ENCODE measurements at places on chromosomes 11 and 22.
A peak's percentile ranks its signal among the peaks of the same experiment; 100 is the strongest.

DNA sequence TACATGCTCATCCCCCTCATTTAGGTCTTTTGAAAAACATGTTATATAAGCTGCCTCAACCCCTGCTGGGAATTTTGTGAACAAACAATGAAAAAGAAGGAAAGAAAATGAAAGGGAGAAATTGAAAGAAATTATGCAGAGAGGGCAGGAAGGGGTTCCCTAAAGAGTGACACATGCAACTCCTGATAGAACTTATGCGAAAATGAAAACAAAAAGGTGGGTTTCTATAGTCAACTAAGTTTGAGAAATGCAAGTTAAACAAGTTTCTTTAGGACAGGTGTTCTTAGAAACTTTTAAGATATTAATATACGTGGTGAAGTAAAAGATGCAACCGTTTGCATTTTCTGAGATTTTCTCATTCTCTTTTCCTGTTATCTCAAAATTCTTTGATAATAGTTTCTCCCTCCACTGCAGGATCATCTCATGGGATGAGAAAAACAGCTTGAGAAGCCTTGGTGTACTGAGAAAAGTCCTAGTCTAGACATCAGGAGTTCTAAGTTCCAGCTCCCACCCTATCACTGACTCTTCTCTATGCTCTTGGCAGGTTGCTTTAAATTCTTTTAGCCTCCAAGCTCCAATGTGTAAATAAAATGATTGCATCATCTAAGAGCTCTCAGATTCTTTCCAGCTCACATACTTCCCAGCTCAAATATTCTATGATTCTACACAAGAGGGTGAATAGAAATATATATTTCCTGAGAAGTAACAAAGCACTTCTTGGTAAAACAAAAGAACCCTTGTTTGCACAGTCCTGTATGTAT is 109.2 kb downstream of the FAM76B start:
- DNase-seq: no peak

GRCh38 chr11:77151804-77152509 is 23.9 kb downstream of the MYO7A start:
- no peak for DNase-seq

DNA sequence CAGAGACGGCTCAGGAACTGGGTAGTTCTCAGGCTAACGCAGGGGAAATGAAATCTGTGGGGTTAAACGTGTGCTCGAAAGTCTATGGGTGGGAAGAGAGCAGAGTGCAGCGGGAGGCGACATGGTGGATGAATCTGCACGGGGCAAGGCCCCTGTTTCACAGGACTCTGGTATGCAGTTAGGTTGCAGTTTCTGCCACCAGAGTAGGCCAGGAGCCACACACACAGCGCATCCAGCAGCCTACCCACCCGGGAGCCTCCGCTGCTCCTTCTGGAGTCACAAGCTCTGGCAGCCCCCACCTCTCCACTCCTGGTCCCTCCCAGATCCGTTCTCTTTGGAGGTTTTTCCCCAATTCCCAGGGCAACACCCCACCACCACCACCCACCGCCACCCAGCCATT is 27.0 kb downstream of the SPATA19 start:
- no peak for DNase-seq

DNA sequence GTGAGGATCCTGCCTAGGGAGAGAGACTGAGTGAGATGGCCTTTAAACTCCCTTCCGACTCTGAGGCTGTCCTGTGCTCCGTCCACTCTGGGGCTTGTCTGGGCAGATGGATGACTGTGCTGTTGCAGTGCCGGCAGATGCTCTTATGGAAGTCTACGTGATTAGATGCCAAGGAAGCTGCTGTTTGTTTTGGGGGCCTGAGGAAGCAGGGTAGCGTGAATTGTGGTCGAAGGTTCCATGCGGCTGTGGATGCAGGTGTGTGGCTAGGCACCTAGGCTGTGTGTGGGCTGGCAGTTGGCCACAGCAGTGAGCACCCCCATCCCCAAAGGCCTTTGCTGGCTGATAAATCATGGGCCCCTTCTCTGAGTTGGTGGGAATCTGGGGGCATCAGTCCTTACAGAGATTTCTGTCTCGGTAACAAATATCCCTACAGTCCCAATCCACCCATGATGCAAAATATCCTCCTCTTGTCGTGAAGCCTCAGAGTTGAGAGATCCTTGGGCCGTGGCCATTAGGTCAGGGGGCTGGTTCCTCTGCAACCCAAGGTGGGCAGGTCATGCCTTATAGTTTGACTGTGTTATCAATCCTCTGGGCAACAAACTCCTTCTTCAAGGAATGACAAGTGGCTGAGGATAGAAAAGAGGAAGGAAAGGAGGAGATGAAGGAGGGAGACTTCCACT is 31.2 kb downstream of the AMPD3 start:
- no peak for DNase-seq

DNA sequence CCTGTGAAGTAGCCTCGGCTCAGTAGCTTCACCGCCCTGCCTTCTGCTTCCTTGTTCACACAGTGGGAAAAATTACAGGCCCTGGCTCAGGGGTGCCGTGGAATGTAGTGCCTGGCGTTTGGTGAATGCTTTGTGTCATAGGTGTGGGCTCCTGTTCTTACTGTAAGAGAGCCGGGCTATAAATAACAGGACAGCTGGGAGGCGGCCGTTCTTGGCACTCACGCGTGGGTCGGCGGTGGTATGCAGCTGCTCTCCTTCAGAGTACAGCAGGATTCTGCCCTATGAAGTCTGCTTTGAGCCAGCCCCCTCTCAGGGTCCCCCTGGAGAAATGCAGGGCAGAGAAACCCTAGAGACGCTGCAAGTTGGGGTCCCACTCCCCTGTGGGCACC is 84.2 kb downstream of the CTTN start:
- DNase-seq: no peak

GRCh38 chr22:42803389-42803788 is 53.7 kb downstream of the ARFGAP3 start:
- DNase-seq: peak; percentile 57

- no peak for DNase-seq
Observed at GRCh38 chr22:47928631-47929030, 1166.2 kb downstream of the TBC1D22A start.

DNA sequence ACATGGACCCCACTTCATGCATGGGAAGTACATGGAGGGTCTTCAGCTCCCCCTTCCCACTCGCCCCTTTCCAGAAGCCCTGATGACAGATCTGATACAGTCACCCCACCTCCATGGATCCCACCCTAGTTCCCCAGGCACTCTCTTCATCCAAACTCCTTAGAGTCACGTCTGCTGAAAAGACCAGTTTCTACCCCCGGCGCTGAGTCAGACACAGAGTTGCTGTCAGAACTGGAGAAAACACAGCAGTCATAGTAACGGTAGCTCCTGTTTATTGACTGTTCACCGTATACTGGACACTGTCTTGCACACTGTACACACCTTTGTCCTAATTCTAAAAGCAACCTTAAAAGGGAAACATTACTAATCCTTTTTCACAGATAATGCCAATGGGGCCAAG is 29.1 kb downstream of the DRD2 start:
- DNase-seq: no peak

DNA sequence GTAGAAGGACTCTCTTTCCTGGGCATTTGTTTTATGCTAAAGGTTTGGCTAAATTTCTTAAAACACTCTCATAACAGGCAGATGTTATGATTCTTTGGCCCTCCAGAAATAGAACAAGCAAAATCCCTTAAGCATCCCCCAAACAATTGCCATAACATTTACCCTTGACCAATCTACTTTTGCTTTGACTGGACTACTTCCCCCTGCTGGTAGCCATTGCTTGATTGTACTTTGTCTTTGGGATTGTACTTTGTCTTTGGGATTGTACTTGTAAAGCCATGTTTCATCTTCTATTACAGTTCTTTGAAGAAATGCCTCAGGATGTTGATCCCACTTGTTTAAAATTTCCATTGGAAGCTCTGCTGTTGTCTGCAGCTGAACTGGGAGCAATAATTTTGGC is 53.3 kb upstream of the GLYAT start:
- no peak for DNase-seq

- DNase-seq: no peak
Observed at GRCh38 chr11:102802341-102802740, 4.4 kb upstream of the MMP1 start.

DNA sequence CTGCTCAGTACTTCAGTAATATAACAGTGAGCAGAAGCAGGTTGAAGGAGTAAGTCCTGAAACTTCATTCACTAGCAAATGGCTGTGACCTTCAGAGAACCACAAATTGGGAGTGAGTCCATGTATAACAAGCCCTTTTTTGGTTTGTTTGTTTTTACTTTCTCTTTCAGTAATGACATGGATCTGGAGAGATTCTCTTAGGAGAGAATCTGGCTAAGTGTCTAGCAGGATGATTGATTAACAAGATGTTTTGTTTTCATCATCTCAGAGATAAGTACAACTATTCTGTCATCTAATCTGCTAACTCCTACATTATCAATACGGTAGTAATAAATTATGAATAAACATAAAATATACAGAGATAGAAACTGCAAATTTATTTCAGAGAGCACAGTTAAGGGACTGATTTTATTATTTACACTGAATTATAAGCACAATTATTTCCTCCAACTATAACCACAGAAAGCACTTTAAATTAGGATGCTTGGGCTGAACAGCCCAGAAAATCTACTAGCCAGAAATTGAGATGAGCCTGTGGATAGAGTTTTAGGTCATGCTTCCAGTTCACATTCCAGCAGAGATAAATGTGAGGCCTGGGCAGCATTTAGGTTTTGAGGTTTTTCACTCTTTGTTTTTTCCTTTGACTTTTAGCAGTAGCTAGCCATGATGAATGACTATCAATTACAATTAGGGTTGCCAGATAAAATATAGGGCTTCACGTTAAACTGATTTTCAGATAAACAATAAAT is 429.3 kb upstream of the FAT3 start:
- DNase-seq: no peak

DNA sequence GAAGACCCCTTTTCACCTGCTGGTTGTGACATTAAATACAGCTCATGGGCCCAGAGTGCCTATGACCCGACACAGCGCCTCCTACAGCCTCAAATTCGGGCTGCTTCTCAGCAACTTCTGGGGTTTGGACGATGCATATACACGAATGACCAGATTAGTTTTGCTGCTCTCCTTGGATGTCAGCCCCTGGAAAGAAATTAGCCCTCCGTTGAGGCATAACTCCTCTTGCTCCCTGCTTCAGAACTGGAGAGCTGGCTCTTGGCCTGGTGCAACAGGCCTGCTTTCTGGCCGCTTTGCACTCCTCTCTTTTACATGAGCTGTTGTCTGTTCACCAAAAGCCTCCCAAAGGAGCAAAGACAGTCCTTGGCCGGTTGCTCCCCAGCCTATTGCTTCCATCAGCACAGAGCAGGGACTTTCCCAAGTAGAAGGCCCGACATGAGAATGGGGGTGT is 3.3 kb downstream of the TECTA start:
- DNase-seq: no peak

DNA sequence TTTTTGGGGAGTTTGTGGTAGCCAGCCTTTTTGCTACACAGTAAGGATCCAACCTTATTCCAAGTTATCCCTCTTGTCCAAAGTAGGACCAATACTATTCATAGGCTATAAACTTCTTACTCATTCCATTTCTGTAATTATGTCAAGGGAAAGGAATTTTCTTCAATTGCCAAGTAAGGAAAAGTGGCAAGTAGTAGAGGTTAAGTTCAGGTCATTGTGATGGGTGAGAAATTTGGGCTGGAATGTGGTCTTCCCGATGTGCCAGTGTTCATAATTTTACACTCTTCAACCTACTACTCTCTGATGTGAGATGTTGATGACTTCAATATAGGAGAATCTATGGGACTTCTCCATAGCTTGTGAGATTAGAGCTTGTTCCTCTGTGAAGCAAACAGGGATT is 648.8 kb downstream of the METTL15 start:
- DNase-seq: no peak

DNA sequence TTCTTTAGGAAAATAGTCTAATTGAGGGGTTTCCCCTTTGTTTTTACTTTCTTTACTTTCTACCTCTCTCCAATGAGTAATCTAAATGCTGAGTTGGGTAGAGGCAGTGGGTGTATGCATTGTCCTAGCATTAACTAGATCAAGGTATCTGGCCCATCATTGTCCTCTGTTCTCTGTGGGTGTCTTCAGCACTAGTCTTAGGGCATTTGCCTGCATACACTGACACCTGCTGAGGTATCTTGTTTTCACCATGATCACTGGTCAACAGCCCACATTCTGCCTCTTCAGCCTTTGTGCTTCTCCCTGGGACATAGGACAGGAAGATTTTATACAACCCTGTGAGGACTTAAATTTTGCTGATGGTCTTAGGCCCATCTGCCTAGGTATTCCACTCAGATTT is 371.1 kb downstream of the RAB38 start:
- DNase-seq: no peak

DNA sequence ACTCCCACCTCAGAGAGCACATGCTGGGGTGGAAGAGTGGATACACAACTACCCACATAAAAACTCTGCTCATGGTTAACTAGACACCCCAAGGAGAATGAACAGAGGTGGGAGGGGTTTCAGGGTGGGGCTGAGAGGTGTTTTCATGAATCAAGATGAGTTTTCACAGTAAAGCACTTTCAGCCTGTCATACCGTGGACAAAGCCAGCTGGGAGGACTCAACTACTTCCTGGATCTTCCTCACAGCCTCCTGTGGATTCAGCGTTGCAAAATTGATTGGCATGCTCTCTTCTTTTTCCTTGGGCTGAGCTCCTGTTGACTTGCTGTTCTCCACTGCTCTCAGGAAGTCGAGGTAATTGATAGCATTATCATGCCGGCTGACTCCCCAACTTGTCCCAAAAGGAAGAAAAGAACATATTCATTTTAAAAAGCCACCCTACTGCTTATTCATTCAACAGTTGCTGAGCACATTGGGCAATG is 168.5 kb downstream of the MPPED1 start:
- no peak for DNase-seq

- DNase-seq: peak; percentile 20
Observed at GRCh38 chr11:67628710-67629385, 889 bp downstream of the NUDT8 start.

DNA sequence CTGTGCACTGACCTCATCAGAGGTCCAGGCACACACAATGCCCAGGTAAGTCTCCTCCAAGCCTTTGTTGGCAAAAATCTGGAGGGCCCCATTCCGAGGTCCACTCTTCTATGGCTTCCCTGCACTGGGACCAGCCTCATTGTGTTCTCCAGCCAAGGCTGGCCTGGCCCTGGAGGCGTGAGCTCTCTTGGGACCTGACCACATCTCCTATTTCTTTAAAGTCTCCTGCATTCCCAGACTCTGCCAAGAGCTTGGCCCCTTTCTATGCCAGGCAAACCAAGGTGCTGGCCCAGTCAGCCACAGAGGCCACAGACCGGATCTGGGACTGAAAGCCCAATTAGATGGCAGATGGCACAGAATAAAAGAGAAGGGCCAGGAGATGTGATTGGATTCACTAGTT is 55.1 kb downstream of the C11orf58 start:
- no peak for DNase-seq

DNA sequence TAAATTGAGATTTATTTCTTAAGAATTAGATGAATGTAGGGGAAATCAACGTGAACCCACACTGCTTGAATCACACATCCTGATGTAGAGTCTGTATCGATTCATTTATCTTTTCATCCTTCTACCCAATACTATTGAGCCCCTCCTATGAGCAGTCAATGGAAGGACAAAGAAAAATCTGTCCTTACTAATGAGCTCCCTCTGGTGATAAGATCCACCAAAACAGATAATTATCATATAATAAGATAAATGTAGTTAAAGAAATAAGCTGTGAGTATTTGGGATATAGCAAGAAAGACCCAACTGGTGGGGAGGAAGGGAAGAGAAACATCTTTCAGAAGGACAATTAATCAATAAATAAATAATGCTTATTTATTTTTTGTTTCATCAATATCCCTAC is 385.1 kb upstream of the CCDC90B start:
- DNase-seq: no peak

GRCh38 chr22:20131597-20131858 is at the start of gene ZDHHC8:
Gene ZDHHC8 (plus strand): TSS chr22:20131804. CDS start chr22:20131948, 144 bp downstream.
- DNase-seq: peak; percentile 92

GRCh38 chr11:58391879-58392278 is 14.8 kb downstream of the OR5B3 start:
- no peak for DNase-seq
